ENCODE measurements at places on chromosomes 4 and X.

DNA sequence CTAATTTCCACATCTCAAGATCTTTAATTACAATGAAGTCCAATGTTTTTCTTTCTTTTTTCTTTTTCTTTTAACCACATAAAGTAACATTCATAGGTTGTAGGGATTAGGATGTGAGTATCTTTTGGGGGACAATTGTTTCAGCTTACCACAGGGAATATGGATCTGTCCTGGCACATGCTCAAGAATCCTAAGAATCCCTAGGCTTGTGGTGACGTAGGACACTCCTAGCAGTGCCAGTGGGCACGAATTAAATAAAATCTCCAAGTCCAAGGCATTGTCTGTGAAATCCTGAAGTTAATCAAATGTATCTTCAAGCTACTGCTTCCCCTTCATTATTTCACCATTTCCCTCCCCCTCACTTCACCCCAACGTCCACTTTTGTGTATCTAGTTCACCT is 2.6 kb upstream of the LAS1L start:
- DNase-seq: no peak

DNA sequence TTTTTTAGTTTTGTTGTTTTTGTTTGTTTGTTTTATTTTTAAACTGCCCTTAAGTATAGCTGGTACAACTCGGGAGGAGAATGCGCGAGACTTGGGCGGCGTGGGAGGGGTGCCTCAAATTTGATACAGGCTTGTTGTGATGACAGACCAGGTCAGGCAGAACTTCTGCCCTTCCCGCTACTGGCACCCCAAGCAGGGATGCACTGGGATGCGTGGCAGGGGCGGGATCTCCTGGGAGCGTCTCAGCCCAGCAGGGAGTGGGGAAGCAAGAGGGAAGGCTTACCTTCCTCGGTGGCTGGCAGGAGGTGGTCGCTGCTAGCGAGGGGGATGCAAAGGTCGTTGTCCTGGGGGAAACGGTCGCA is 851 bp downstream of the SFRP2 start:
- no peak for DNase-seq

GRCh38 chr4:65033899-65034298 is 624.6 kb upstream of the TECRL start:
- no peak for DNase-seq

DNA sequence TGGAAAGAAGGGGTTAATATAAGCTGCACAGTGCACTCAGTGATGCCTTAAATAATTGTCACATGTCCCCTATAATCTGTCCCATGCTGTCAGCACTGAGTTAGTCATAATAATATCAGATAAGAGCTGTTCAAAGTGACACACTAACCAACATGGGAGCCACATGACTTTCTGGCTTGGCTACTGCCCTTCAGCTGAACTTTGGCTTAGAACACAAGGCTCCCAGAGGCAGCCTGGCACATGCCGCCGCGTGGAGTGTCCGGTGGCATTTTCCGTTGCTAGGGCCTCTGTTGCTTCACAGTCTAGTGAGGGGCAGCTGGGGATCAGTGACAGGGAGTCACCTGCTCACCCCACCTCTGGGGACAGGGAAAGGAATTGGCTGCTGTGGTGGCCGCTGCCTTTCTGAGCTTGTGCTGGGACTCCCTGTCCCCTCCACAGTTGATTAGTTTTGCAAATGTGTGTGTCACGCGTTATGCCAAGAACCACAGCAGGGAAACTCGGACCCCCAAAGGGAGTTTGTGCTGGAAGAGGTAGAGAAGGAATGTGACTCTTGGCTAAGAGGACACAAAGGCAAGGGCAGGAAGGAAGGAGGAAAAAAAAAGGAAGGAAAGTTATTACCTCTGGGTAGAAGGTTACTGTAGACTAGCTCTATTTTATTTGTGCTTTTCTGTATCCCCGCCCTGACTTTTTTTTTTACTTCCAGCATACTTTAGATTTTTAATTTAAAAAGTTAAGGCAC is 41.1 kb upstream of the PPARGC1A start:
- DNase-seq: no peak

GRCh38 chr4:59180161-59180560 is 2020.0 kb upstream of the ADGRL3 start:
- no peak for DNase-seq

DNA sequence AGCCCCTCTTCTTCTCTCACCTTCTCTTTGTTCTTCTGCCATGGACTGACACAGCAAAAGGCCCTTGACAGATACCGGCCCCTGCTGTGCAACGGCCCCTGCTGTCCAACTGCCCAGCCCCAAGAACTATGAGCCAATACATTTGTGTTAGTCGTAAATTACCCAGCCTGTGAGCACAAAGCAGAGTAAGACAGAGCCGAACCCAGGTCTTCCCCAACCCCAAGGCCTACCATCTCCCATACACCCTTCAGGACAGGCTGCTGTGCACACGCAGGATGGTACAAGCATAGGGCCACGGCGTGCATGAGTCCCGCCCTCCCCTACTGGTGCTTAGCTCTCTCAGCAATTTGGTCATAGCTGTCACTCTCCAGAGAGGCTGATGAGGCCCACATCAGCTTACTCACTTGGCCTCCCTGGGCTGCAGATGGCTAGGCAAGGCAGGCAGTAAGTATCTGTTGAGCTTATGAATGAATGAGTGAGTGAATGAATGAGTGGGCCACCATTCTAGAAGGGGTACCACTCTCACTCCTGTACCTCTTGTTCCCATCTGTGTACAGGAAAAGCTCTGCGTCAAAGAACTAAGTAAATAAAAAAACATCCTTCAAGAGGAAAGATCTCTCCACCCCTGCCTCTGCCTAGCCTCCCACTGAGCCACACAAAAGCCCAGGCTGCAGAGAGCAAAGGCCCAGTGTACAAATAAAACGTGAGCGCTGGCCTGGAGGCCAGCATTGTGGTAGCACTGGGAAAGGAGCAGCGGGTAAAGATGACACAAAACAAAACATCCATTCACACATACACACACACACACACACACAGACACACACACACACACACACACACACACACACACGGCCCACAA is 13.9 kb downstream of the WDR1 start:
- no peak for DNase-seq

GRCh38 chrX:9899640-9900111 is 67.5 kb upstream of the CLDN34 start:
- no peak for DNase-seq

DNA sequence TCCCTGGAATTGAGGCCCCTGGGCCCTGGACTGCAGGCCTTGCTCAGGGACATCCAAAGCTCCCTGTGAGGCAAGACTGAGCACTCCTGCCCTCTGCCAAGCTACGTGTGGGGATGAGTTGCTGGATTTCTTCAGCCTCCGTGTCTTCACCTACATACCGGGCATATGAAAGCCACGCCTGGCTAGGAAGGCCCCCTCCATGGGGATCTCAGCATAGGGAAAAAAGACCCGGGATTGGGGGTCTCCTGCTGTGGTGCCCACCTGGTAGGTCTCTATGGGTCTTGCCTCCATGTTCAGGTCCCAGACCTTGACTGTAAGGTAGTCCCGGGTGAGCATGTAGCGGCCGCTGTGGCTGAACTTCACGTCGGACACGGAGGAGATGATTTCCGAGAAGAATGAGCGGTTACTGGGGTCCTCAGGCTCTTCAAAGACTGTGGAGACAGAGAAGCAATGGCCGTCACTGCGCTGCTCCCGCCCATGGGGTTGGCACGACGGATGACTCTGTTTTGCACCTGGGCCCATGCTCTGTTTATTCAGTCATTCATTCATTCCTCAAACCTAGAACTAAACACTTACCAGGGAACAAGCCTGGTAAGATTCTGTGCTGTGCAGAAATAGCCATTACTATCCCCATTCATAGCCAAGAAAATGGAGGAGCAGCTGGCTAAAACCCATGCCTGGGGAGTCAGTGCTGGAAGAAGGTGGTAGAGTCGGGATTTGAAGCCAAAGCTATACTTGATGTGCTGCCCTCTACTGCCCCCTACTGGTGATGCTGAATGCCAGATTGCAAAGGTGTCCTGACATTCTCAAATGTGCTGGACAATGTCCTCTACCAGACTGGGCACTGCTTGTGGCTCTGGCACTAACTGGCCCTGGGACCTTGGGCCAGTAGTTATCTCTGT is 63.9 kb downstream of the WFS1 start:
- DNase-seq: peak; percentile 27

DNA sequence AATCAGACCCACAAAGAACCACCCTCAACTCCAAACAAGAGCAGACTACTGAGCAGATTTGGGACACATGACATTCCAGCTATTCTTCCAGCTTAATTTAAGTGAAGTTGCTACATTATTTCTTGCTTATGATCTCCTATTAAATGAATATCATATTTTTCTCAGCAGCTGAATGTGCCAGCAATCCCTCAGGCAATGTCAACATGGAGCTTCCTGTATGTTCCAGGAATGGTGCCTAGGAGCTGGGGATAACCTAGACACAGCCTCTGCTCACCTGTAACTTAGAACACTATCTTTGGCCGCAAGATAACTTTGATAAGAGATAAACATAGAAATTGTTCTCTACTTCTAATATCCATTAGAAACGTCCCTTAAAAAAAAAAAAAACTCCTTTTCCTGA is 274.4 kb upstream of the RASGEF1B start:
- no peak for DNase-seq

DNA sequence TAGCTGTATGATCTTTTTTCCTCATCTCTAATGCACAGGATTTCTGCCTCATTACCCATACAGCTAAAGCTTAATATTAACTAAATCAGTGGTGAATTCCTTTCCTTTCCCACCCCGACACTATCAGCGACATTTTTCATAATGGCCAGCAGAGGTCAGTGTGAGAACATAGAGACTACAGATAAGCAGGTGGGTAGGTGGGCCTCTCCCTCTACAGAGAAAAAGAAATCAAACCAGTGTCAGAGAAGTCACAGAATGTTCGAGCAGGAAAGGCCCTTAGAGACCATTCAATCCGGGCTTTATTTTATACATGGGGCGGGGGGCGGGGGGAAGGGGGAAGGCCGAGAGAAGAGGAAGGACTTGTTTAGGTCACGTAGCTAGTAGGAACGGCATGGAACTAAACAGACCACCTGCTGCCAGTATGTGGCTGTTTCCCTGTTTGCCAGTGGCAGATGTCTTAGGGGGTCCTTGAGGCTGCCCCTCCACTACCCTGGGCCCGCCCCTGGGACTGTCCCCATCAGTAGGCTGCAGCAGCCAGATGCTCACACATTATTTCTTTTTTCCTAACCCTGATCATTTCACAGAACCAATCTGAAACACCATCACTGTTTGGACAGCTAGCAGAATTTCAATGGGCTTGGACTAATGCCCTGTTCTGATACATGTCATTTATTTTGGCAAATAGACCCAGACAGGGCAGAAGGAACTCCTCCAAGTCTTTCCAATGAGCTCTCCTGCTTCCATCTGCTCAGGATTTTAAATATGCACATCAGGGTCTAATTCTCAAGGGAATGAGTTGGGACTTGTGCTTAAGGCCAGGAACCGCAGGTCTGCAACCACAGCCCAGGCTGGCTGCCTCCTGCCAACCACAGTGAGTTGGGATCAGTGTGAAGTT is 133.4 kb downstream of the ATG4A start:
- DNase-seq: peak; percentile 5
